Fibroblast of upper back skin (primary cell): ENCODE measurements at places on chromosomes 3 and 15.

GRCh38 chr3:46609212-46609721, 3.1 kb upstream of the FAM240A start:
- DNase-seq, result no peak

GRCh38 chr3:67617518-67617917, 36.9 kb downstream of the SUCLG2 start:
- DNase-seq, result no peak

DNA sequence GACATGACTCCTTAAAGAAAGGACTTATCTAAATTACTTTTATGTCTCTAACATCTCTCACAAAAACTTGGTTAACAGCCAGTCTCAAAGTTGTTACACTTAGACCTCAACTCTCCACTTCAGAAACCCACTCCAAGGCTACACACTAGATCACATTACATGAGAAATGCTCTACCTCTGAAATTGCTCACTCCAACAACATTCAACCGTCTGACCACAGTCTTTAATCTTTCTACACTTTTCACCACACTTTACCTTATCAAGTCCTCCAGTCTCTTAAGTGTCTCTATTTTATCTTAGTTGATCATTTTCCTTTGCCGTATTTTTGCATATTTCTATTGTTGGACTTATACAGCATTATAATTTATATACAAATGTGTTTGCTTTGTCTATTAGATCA, 5.8 kb downstream of the SLC12A6 start:
- DNase-seq, result no peak

- peak; percentile 58 for DNase-seq
Measured at GRCh38 chr3:197417441-197417840, 119.0 kb upstream of the DLG1 start.

- DNase-seq, result no peak
Measured at GRCh38 chr3:129954514-129954913, 20.0 kb upstream of the TRH start.

GRCh38 chr3:34934660-34935059, 704.7 kb upstream of the ARPP21 start:
- no peak for DNase-seq

- no peak for DNase-seq
Measured at GRCh38 chr3:35663471-35663870, 24.1 kb downstream of the ARPP21 start.

DNA sequence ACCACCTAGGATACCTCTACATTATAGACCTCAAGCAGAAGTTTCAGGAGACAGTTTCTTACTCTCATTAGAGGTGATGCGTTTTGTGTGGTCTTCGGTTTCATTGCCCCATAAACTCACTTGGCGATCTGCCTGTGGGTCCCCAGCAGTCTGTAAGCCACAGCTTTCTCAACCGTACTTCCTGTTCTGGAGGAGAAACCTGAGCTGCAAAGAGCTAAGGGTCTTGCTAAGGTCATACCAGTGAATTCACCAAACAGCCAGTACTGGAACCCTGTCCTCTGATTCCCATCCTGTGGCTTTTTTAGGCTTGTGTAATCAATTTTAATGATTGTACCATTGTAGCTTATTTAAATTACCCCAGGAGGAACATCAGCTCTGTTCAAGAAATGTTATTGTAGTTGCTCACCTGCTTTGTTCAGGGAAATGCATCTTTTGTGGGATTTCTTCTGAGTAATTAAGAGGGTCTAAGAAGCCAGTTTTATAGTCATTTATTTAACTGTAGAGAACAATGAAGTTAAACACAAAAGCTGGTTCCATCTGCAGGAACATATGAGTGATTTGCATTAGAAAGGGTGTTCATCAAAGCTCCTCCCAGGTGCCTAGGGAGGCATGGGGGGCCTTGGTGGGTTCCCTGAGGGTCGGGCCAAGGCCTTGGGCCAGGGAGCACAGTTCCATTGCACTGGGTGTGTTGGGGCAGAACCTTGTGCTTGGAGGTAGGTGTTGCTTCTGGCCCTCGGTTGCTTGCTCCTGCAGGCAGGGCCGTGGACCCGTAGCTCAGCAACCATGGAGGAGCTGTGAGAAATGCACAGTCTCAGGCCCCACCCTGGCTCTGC, 69.6 kb downstream of the APBA2 start:
- peak; percentile 63 for DNase-seq

DNA sequence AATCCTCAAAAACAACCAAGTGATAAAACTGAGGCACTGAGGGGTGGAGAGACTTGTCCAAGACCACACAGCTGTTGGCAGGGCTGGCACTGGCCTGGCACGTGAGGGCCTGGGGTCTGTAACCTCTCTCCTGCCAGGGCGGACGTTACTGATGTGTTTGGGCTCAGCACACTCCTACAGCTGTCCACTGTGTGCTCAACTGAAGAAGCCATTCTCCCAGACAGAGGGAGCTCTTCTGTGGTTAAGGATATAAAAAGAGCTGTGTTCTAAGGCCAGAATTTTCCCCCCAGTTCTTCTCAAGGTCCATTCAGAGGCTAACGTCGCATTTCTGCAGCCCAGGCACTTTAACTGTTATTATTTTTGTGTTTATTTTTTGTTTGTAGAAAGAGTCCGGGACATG, 429.0 kb upstream of the ATP11B start:
- DNase-seq, result no peak

GRCh38 chr15:34109797-34110663, 8.1 kb downstream of the PGBD4 start:
- peak; percentile 52 for DNase-seq

- DNase-seq, result no peak
Measured at GRCh38 chr15:56394909-56395308, 29.7 kb downstream of the TEX9 start.

- DNase-seq, result no peak
Measured at GRCh38 chr3:24475925-24476324, 18.7 kb downstream of the THRB start.

DNA sequence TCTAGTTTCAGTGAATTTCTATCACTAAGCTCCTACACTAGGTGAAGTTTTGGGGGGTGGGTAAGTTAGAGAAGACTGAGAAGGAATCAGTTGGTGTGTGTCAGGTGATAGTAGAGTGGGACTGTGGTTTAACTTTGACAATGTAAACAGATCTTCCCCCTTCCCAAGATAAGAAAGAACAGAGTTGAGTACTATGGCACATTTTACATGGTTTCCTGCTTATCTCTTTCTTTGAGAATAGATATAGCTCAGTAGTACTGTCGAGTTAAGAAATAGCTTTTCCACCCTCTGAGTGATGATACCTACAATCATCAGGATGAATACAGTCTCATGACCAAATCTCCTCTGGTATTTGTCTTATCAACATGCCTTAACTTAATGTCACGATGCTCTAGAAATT, 42.8 kb downstream of the GAP43 start:
- no peak for DNase-seq

DNA sequence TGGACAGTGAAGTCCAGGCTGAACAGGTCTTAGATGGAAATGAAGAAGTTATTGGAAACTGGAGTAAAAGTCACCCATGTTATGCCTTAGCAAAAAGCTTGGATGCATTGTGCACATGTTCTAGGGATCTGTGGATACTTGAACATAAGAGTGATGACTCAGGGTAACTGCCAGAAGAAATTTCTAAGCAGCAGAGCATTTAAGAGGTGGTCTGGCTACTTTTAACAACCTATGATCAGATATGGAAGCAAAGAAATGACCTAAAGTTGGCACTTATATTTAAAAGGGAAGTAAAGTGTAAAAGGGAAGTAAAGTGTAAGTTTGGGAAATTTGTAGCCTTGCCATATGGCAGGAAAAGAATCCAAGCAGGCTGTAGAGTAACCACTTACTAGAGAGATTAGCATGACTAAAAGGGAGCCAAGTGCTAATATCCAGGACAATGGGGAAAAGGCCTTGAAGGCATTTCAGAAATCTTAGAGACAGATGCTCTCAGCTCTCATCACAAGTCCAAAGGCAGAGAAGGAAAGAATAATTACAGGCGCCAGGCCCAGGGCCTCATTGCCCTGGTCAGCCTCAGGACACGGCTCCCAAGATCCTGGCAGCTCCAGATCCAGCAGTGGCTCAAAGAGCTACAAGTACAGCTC, 73.9 kb upstream of the KCNH8 start:
- DNase-seq, result no peak

DNA sequence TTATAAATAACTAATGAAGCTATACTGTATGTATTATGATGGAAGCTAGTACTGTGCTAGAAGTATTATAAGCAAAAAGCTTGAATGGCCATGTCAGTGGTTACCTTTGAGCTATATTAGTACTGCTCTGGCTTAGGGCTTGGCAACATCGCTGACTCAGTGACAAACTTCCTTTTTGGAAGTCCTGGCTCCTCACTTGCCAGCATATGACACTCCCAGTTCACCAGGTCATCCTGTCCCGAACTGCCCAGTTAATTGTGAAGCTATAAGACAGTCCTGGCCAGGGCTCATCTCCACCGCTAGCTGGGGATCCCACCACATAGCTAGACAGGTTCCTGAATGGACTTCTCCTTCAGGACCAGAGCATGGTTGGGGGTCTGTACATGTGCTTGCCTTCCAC, 31.9 kb downstream of the RAB8B start:
- DNase-seq, result no peak

DNA sequence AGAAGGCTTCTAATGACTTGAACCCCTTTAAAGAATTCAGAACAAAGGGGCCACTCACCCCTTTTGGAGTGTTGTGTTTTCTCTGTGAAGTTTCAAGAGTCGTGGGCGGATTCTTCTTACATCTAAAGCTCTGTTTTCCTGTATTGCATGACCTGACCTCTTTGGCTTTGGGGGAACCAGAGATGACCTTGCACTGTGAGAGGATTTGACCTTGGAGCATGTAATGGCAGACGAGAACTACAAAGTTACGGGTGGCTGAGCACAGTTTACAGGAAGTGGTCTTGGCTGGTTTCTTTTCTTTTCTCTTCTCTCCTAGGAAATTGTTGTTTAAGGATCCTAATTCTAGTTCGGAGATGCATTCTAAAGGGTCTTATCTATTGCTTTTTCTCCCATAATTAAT, 6.2 kb upstream of the BDH1 start:
- no peak for DNase-seq

GRCh38 chr15:77185242-77185785, 114.4 kb upstream of the TSPAN3 start:
- no peak for DNase-seq

DNA sequence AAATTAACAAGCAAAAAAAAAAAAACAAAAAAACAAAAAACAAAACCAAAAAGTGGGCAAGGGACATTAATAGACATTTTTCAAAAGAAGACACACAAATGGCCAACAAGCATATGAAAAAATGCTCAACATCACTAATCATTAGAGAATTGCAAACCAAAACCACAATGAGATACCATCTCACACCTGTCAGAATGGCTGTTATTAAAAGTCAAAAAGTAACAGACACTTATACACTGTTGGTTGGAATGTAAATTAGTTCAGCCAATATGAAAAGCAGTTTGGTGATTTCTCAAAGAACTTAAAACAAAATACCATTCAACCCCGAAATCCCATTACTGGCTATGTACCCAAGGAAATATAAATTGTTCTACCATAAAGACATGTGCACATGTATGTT, 222.4 kb upstream of the CD96 start:
- DNase-seq, result no peak

DNA sequence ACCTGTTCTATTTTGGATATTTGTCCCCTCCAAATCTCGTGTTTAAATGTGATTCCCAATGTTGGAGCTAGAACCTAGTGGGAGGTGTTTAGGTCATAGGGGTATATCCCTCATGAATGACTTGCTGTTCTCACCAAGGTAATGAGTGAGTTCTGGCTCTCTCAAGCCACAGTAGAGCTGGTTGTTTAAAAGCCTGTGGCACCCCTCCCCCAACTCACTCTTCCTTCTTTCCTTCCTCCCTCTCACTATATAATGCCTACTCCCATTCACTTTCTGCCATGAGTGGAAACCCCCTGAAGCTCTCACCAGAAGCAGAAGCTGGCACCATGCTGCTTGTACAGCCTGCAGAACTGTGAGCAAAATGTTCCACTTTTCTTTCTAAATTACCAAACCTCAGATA, 341.1 kb downstream of the SI start:
- DNase-seq, result no peak

DNA sequence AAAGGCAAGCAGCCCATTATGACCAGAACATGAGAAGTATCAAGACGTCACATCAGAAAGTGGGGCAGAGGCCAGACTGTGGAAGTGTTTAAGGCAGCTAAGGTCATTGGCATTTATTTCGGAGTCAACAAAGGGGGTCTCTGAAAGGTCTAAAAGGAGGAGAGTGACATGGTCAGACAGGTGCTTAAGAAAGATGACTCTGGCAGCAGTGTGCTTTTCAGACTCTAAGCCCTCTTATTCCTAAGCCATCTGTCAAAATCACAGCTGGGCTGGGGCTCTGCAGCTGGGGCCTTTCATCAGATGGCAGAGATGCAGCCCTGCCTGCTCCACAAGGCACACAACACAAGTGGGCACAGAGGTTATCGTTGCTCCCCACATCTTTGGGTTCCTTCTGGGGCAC, 14.0 kb downstream of the FBXL22 start:
- DNase-seq, result no peak

GRCh38 chr3:186614597-186615483, 2.0 kb downstream of the AHSG start:
- peak; percentile 61 for DNase-seq

DNA sequence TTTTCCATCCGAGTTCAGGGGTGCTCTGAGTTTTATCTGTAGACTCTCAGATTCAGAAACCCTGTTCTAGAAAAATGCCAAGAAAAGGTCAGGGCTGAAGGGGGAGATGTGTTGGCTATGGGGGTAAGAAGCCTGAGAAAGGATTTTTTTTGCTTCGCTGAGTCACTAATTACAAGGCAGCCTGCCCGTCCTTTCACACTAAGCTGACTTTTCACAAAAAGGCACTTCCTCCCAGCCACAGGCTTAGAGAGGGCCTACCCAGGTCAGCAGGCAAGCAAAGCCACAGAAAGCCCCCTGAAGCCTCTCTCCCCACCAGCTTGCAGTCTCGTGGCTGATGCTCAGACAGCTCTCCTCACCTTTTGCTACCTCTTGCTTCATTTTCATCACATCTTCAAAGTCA, 192.6 kb upstream of the PRICKLE2 start:
- DNase-seq, result peak; percentile 53

GRCh38 chr3:49158103-49158709, 7.9 kb downstream of the CCDC71 start:
- no peak for DNase-seq

- peak; percentile 17 for DNase-seq
Measured at GRCh38 chr3:65107174-65107573, 419.4 kb upstream of the ADAMTS9 start.
